ENCODE measurements at places on chromosomes 5 and 9. TPM values are rescaled to one million over a fixed set of nuclear protein-coding genes. Genes with fewer than 3 reads are reported as not detected.

GRCh38 chr5:73436535-73437100, 12.0 kb downstream of the FOXD1 start:
- peaks cover 14% of the 10 kb centered on the region for H3K4me1 ChIP-seq
- no peak for DNase-seq
- no peak overlapping the region for H3K27ac ChIP-seq

DNA sequence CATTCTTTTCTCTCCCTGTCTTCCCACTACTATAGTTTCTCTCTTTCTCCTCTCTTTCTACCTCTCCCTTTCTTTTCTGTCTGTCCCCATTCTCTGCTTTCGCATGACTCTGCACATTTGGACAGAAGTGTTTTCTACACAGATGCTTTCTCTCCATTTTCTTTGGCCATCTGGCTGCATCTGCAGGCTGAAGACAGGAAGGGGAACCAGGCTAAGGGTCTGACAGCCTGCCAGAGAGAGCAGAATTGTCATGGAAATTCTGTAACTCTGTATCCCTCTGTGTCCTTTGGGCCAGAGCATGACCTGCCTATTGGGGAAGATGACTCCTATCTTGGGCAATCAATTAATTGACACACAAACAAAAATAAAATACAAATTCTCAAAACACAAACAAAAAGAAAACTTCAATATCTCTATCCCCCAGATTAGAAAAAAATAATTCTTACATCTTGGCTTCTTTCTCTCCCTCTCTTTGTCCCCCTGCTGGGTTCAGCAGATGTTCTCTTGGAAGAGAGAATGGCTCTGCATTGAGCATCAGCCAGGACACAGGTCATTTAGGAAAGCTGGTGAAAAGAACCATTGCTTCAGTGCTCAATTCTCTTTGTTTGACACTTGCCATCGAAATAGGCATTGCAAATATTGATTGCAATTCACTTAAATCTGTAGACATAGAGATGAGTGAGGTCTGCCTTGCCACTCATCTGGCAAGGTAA, 415.9 kb upstream of the KLF4 start:
- peak; percentile 17 for DNase-seq
- H3K27ac ChIP-seq: no peak overlapping the region
- H3K36me3 ChIP-seq: no peaks in the 10 kb centered on the region
- no peaks in the 10 kb centered on the region for H3K27me3 ChIP-seq
- peaks cover 4% of the 10 kb centered on the region for H3K4me1 ChIP-seq

Gene TMEM232
- total RNA-seq: 3.1 TPM

Gene CD72
- 0.54 TPM for total RNA-seq

Gene RIC1
- total RNA-seq: 8.1 TPM

Gene HMMR
- 4.0 TPM for total RNA-seq

GRCh38 chr5:165630261-165630778, 2124.9 kb downstream of the MAT2B start:
- no peaks in the 10 kb centered on the region for H3K36me3 ChIP-seq
- DNase-seq: no peak
- no peak overlapping the region for H3K4me3 ChIP-seq

Gene MARCHF3
- 16.8 TPM for total RNA-seq

DNA sequence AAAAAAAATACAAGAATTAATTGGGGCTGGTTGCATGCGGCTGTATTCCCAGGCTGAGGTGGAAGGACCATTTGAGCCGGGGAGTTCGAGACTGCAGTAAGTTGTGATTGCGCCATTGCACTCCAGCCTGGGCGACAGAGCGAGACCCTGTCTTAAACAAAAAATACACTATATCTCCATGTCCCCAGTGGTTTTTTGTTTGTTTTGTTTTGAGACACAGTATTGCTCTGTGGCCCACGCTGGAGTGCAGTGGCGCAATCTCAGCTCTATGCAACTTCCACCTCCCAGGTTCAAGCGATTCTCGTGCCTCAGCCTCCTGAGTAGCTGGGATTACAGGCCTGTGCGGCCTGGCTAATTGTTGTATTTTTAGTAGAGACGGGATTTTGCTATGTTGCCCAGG, 1.2 kb downstream of the COQ4 start:
- no peaks in the 10 kb centered on the region for H3K36me3 ChIP-seq
- no peak for DNase-seq
